ENCODE measurements at places on chromosomes 6 and 20. TPM values are rescaled to one million over a fixed set of nuclear protein-coding genes. Genes with fewer than 3 reads are reported as not detected.

The BPI gene
- total RNA-seq, result 0.12 TPM

The PRKN gene
- total RNA-seq, result 1.8 TPM

The BEND6 gene
- 11.7 TPM for total RNA-seq

The RSPH9 gene
- total RNA-seq, result 1.2 TPM

The GFOD1 gene
- total RNA-seq, result 24.2 TPM

The SRSF3 gene
- total RNA-seq, result 175 TPM

The TMEM74B gene
- total RNA-seq, result not detected

The TAP2 gene
- 6.6 TPM for total RNA-seq

The NTSR1 gene
- not detected for total RNA-seq

Measured in pericardium fibroblast (primary cell).